SW480 (cell line): ENCODE measurements at places on chromosomes 6 and 20.

DNA sequence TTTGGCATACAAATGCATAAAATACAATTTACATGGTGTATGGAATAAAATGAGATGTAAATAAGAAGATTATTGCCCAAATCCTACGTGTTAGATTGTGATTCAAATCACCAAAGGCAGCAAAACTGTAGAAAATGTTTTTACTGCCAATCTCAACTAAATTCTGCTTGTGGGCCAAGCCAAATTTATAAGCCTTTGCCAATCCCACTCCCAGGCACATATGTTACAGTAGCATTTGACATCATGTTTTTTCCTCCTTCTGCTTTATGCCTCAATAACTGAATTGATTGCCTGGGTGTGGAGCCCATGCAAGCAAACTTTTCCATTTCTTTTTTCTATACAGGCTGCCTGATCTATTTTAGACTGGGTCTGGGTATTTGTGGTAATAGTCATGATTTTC lies 36.3 kb upstream of the LRRC1 start:
- no peak for DNase-seq

DNA sequence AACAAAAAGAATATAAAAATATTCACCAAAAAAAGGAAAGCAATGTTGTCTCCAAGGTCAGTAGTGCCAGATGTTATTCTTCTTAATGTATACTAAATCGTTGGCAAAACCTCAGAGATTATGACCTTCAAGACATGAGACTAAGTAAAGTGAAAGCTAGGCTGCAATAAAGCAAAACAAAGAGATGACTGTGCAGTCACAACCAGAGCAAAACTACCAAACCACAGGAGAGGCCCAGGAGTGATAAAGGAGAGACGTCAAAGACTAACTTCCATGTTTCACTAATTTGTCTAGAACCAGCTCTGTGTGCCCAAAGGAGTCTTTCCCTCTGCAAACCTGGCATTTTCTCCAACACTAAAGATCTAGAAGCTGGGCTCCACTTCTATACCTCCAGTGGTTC lies 155.9 kb upstream of the POU3F2 start:
- no peak for DNase-seq

GRCh38 chr6:3751077-3751729 lies at the start of gene PXDC1:
Gene PXDC1 (minus strand): TSS chr6:3751713. CDS start chr6:3751531, 182 bp downstream.
- DNase-seq = no peak

DNA sequence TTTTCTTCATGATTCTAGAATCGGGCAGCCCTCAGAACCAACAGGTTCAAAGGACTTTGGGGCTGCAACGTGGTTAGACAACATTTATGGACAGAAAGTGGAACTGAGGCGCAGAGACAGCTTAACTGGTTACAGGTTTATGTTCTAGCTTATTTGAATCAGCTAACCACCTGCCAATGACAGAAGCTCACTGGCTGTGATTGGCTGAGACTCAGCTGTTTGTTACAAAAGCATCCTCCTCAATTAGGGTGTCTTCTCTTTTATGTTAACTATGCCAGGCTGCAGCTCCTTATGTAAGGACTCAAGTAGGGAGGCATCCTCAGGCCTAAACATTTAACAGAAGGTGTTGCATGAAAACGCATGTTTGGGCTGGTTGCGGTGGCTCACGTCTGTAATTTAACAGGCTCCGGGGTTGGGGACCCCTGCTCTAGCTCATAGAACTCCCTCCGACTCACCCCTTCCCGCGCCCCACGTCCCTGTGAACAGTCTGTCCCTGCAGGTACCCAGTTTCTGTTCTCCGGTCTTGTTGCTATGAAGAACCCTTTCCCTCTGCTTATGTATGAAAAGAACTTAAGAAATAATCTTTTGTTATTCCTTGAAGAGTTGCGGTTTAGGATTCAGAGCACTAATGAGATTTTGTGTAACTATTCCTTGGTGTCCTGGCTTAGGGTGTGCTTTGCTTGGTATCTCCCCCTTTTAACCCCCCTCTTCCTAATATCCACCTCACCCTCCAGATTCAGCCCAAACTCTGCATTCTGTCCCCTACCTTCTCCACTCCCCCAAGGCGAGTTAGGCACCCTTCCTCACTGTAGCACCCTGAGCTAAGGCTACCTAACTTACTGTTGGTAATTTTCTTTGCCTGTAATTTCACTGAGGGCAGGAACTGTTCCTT lies 1.2 kb upstream of the TMEM181 start:
- DNase-seq = no peak

DNA sequence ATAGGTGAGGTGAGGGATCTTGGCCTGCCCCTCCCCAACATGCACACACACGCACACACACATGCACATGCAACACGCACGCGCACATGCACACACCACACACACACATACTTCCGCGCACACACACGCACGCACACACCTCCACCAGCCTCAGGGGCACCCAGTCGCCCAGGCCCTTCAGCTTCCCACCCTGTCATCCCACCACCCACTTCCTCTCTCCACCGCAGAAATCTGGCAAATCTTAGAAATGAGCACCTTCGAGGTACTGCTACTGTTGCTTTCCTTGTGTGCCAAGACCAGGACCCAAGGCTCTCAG lies 1.2 kb downstream of the SPDEF start:
- DNase-seq = no peak

GRCh38 chr20:41091927-41092326 lies 45.4 kb upstream of the PLCG1 start:
- no peak for DNase-seq
